ENCODE measurements at places on chromosomes 12 and 14.

- DNase-seq = no peak
Observed at GRCh38 chr12:10400829-10401228, 8.7 kb downstream of the KLRC4 start.

DNA sequence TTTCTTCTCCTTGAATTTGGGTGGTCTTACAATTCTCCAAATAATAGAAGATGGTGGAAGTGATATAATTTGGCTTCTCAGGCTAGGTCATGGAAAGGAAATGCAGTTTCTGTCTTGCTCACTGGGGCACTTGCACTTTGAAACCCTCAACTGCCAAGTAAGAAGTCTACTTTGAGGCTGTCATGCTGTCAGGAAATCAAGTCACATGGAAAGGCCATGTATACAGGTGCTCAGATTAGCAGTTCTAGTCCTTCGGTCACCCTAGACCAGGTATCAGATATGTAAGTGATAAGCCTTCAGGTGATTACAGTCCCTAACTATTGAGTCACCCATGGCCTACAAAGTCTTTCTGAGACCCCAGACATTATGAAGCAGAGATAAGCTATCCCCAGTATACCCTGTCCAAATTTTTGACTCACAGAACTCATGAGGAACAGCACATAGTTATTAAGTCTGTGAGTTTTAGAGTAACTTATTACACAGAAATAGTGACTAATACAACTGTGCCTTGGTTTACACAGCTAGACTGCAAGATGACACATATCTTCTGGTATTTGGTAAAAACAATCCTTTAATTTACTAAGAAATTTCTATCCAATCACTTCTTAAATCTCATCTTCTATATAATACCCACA lies 26.3 kb upstream of the BBS10 start:
- no peak for DNase-seq

- DNase-seq = no peak
Observed at GRCh38 chr14:45194964-45195363, 58.0 kb downstream of the MIS18BP1 start.

GRCh38 chr12:89349814-89350213 lies 2.5 kb downstream of the DUSP6 start:
- DNase-seq = no peak

GRCh38 chr14:68477461-68478085 lies 315.3 kb downstream of the ZFP36L1 start:
- no peak for DNase-seq

GRCh38 chr12:42472376-42472775 lies 117.2 kb downstream of the PRICKLE1 start:
- no peak for DNase-seq

DNA sequence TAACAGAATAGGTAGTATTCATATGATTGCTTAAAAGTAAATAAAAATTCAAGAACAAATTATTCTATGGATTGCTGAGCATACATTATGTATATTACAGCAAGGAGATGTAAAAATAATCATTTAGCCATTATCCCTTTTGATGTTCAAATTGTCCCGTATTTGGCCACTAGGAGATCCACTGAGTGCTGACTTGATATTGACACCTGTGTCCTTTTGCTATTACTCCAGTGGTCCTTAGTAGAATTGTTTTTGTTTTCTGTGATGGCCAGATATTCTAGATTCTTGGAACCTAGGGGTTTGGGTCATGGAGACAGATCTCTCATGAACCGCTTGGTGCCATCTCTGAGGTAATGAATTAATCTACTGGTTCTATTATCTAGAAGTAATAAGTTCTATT lies 16.8 kb downstream of the ERO1A start:
- DNase-seq = no peak

DNA sequence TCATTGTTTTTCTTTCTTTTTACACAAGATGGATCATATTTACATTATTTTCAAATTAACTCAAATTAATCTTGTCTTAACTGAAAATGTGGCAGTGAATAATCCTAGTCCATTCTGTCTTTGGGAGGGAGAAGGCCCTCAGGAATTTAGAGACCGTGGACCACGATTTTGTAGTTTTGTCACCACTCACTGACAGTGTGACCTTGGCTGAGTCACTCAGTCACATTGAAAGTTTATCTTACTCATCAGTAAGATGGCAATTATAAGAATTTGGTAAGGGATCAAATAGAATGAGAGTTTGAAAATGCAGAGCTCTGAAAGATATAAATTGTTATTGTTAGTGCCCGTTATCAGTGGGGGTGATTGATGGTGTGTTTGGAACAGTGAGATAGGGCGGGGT lies 16.4 kb downstream of the FOXJ2 start:
- DNase-seq = no peak

DNA sequence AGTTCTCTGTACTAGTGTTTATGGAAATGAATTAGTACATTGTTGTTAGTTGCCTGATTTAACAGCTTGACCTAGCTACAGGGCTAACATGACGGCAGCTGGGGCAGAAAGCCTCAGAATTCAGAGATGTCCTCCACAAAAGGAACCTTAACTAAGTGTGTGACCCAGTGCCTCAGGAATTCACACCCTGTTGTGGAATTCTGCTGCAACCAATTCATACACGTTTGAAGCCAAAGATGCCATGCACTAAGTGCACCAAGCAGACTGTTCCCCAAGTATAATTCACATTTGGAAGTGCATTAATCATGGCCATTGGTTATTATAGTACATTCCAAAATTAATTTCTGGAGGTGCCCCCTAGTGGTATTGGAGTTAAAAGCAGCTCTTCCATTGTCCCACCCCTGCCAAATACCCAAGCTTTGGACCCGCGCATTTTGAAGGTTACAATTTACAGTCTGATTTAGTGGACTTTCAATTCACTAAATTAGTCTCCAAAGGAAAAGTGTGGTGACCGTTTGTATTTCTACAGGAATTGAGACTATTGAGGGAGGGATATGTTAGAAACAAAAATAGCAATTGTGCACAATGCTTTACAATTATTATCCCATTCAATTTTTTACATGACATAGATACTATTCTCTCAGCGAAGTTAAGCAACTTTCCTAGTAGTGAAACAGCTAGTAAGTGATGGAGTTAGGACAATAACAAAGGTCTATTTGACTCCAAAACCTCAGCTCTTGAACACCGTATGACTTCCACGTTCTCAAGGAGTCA lies 85.9 kb downstream of the PAX9 start:
- DNase-seq = no peak

- DNase-seq = peak; percentile 77
Observed at GRCh38 chr12:130948136-130948535, 5.6 kb upstream of the ADGRD1 start.

DNA sequence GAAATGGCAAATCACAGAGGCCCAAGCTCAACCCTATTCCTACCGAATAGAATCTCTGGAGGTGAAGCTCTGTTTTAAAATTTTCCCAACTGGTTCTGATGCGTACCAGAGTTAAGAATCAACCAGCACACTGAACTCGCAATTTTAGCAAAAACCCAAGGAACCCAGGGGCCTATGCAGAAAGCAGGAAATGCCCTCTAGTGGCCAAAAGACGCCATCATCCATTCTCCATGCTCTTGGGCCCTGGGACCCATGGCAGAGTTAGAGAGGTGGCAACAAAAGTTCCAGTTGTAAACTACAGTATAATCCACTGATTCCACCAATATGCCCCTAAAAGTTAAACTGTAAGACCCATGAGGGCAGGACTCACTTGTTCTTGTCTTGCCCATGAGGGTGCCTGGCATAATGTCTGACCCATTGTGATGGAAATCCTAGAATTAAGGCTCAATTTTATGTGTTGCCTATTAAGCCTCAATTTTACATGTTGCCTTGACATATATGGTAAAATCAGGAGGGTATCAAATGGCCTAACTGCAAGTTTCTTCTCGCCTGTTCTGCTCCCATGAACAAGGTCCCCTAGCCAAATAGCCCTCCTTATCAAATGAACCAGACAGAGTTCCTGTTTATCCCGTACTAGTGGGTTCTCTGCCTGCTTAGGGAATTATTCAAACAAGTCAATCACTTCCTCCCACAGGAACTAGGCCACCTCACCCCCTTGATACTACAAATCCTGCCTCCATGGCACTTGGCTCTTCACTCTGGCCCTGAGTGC lies 137.5 kb upstream of the CPM start:
- peak; percentile 65 for DNase-seq

- no peak for DNase-seq
Observed at GRCh38 chr12:119182701-119183493, 4.2 kb downstream of the HSPB8 start.

DNA sequence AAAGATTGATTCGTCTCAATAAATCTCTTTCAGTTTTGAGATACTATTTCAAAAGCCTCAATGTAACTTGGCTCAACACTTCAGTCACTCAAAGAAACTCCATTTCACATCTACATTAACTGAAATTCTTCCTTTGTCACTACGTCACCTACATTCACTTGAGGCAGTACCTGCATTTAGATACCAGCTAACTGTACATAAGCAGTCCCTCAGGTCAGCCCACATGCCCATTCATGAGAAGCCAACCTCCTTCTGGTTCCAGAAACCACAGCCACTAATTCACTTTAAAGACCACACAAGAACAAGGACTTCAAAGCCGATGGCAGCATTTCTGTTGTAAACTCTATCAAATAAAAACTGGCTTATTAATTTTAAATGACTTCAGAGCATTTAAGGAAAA lies 43.0 kb downstream of the SETD3 start:
- no peak for DNase-seq

- no peak for DNase-seq
Observed at GRCh38 chr14:33617154-33617553, 333.7 kb downstream of the EGLN3 start.

GRCh38 chr12:70110085-70110484 lies 133.1 kb upstream of the CNOT2 start:
- no peak for DNase-seq

- no peak for DNase-seq
Observed at GRCh38 chr14:65333943-65334687, 78.4 kb upstream of the FUT8 start.

DNA sequence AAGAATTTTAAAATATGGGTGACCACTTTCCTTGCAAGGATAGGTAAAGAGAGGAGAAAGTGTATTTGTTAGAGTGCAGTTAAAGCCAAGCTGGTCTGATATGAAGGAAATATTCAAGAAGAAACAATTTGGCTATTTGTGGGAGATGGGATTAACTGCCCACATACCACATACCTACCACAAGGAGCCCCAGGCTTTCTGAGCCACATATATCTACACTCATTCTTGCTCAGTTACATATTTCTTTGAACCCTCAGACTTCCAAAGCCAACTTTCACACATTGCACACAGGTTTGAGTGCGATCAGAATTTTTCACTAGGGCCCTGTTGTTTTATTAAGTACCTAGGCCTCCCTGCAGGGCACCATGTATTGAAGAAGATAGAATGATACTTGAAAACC lies 330.2 kb downstream of the ZFP36L1 start:
- no peak for DNase-seq

DNA sequence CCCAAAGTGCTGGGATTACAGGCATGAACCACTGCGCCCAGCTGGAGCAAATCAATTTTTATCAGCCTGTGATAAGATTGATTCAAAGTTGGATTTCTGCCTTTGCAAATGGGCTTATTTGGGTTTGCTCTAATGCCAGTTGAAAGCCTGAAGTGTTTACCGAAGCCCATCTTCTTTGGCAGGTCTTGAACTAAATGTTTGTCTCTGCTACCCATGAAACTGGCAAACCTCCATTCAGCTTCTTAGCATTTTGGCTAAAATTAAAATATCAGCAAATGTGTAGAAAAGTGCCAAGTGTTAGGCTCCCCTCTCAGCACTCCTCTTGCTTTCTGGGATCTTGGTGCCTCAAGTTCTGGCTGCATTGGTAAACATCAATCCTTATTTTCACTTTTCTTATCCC lies 61.5 kb downstream of the MGAT4C start:
- DNase-seq = no peak

DNA sequence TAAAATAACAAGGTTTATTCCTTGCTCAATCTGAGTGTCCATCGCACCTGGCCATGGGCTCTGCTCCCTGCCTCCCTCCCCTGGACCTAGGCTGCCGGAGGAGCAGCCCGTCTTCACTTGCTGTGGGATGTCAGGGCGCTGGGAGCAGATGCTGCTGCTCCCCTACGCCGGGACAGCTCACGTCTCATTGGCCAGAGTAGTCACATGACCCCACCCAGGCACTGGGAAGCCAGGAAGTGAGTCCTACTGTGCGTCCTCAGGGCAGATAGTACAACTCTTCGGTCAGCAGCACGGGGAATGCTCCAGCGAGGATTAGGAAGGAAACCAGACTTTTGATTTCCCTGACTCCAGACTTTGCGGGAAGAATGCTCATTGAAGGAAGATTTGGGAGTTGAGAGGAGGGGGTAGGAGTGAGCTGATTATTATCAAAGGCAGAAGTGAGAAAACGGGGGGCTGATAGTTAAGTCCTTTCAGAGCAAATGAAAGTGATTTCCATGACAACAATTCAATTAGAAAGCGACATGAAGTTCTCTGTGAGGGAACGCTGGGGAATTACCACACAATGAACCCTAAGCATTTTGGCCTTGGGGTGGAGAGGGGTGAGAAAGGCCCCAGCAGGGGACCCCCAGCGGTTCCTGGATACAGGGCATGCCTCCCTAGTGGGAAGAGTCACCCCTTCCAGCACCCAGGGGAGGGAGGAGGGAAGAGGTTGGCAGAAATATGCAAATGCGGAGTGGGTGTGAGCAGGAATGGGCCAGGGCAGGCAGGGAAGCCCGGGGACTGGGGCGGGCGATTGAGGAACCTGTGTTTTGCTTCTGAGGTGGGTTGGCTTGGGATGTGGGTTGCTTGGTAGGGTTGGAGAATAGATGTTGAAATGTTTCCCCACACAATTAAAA lies 215.5 kb downstream of the AACS start:
- DNase-seq = no peak

DNA sequence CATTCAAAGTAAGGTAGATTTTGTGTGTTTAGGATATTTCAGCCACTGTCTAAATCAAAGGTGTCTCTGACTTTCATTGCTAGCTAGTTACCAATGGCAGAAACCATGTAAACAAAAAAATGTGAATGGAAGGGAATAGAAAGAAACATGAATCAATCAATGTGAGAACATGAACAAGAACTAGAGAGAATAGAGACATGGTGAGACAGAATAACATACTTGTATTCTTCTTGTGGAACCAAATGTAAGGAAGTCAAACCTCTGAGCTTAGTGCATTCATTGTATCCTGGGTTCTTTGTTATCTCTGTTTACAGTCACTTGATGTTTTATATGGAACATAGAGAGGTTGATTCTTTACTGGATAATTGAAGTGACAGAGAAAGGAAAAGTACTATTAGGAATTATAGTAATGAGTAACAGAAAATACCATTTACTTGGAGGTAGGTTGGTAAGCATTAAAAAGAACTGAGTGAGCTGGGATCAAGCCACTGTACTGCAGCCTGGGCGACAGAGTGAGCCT lies 2.6 kb upstream of the WNK1 start:
- DNase-seq = no peak

DNA sequence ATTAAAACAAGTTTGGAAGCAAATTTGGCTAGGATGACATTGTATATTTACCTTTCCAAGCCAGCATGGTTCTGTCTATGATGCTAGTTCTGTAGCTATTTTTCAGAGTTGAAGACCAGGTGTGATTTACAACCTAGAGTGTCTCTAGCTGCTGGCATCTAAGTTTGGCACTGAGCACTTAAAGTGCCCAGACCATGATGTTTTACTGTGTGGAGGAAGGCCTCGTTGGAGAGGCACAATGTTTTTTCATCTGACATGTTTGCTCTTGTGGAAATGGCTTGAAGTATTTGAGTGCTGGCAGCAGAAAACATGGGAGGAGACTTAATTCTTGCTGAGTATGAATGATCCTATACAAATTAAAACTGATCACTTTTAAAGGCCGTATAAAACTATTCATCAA lies 13.0 kb upstream of the C12orf71 start:
- DNase-seq = no peak

GRCh38 chr14:23578560-23579310 lies at the start of gene JPH4:
JPH4 (minus strand) TSS chr14:23578790; CDS start chr14:23577453, 1,337 bp downstream.
- DNase-seq = no peak

All from NCI-H774 (cell line).